Femur (tissue), 1 donor: ENCODE measurements at places on chromosomes 1 and 21.

- peak; percentile 67 for DNase-seq
Measured at GRCh38 chr1:156625436-156626078, 6.3 kb downstream of the HAPLN2 start.

DNA sequence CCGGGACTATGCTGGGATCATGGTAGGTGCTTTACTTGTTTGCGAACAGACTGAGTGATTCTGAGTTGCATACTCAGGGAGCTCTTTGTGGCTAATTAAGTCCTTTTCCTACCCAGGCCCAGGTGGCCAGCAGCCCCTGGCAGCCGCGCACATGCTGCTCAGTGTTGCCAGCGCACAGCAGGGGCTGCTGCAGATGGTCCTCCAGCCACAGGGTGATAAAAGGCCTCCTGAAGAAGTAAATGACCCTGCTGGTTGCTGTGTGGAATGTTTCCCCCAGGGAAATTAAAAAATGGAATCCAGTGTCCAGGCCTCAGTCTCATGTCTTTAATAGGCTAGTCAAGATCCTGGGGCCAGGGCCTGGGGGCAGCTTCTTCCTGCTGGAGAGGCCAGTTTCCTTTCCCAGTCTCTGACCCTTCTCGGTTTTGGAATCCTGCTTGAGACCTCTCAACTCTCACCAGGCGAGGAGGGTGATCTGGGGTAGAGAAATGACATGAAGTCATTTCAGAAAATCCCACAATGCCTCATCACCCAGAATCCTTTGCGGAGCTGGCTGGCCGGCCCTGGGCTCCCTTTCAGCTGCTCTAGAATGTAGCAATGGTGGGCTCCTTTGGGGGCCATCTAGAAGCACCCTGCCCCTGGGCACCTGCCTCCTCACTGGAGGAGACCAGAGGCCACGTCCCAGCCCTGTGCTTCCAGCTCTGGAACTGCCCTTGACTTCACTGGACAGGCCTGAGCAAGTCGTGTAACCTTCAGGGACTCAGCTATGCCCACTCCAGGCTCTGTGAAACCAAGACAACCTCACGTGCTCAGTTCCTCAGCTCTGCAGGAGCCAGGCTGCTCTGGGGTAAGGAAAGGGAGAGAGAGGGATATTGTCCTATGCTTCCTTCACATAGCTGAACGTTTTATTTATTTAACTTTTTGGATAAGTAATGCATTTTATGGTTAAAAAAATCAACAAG is 131.4 kb downstream of the MRPS6 start:
- no peak for DNase-seq

- no peak for DNase-seq
Measured at GRCh38 chr1:228276901-228277490, 69.2 kb downstream of the OBSCN start.

DNA sequence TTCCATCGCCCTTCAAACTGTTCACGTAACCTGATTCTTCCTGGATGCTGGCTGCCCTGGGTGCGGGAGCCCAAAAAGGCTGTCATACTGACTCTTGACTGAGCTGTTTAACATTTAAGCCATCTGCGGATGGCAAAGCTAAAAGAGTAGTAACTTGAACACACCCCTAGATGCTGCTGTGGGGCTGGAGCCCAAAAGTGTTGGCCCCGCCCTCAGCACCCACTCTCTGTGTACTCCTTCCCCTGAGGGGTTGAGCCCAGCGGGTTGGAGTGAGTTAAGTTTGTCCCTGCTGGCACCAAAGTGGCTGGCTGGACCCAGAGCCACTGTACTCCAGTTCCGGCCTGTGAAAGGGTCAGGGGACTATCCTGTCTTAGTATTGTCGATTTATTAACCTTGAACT is 640.6 kb downstream of the PTPRU start:
- DNase-seq, result no peak

DNA sequence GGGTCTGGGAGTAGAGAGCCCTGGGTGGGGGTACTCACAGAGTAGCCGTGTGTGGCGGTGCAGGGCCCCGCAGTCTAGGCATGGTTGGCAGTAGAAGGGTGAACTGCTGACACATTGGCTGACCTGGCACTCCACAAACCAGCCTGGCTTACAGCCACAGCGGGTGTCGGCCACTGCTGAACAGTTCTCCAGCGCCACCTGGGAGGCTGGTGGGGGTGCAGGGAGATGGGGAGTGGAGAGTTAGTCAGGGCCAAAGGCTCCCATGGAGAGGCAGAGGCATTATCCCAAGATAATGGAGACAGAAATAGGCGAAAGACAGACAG is 1.5 kb downstream of the TNFRSF25 start:
- DNase-seq, result no peak

DNA sequence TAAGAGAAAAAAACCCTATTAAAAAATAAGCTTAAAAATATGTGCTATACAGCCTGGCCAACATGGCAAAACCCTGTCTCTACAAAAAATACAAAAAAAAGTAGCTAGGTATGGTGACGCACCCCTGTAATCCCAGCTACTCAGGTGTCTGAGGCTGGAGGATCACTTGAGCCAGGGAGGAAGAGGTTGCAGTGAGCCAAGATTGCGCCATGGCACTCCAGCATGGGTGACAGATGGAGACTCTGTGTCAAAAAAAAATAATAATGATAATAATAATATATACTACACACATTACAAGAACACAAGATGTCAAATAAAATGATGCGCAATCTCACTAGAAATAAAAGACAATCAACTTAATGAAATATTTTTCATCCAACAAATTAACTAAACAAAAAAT is 22.9 kb downstream of the NRDC start:
- DNase-seq, result no peak

DNA sequence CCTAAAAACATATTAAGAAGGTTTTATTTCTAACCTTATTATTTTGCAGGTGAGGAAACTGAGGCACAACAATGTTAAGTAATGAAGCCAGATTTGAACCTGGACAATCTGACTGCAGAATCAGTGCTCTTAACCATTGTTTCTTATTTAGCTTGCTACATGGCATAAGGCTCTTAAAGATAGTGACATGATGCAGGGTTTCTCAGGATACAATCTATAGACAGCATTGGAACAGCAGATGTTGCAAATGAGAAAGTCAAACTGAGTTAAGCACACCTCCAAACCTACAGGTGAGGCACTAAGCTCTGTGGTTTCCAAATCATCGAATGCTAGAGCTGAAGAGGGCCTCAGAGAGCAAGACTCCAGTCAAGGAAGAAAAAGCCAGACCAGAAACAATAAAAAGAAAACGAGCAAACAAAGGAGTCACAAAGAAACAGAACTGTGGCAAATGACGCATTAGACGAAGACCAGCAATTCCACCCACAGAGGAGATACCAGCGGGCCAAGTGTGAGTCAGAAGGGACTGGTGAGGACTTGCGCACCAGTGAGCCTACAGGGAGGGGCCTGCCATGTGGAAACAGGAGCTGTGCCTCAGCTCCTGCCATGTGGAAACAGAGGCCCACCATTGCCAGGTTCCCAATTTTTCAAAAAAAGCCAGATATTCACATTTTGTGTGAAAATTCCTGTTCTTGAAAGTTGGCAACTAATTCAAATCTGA is 14.4 kb downstream of the CD58 start:
- no peak for DNase-seq

GRCh38 chr1:86156566-86157455 is at the start of gene COL24A1:
COL24A1 (minus strand) TSS chr1:86156772; CDS start chr1:86156396, 376 bp downstream.
- DNase-seq, result peak; percentile 88

GRCh38 chr1:43389326-43390313 is at the start of the genes MED8 and SZT2:
MED8 (minus strand) TSS chr1:43389800; CDS start chr1:43389764, 36 bp downstream.
SZT2 (plus strand) TSS chr1:43389899; CDS start chr1:43389969, 70 bp downstream.
- DNase-seq, result peak; percentile 97

DNA sequence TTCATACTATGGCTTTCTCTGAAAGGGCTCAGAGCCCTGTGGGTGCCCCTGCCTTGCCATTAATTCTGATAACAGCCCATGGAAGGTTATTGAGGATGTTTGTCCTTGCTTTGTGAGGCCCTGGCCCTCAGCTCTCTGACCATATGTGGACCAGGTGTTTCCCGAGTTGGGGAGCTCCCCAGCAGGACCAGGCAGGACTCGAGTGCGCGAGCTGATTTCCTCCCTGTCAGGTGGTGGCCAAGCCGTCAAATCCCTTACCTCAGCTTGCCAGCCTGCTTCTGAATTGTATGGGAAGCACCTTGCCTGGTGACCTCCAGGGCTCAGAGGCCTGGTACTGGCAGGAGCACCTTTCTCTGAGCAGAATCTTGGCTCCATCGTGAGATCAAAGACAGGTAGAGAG is 17.9 kb upstream of the SDE2 start:
- DNase-seq, result no peak

- no peak for DNase-seq
Measured at GRCh38 chr1:213531369-213532310, 456.1 kb upstream of the PROX1 start.

GRCh38 chr1:59901770-59902388 is 24.7 kb downstream of the CYP2J2 start:
- DNase-seq, result no peak

DNA sequence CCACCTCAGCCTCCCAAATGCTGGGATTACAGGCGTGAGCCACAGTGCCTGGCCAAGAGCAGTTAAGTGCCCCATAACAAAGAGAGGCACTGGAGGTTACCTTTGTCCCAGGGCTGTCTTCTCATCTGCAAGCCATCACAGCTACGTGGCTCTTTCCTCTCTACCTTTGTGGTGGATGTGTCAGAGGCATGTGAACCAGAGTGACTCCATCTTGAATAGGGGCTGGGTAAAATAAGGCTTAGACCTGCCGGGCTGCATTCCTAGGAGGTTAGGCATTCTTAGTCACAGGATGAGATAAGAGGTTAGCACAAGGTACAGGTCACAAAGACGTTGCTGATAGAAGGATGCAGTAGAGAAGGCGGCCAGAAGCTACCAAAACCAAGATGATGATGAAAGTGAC is 59.4 kb upstream of the POU2F1 start:
- no peak for DNase-seq

DNA sequence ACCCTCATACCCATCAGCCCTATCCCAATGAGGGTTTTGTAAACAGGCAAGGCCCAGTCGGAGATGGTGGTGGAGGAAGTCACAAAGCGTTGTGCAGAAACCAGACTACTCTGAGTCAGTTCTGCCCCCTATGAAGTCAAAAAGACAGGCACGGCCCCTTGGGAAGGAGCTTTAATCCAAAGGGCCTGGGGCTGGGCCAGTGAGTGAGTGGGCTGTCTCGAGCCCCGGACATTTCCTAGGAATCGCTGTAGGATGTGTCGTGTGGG is 442 bp upstream of the AHCYL1 start:
- DNase-seq, result no peak

- DNase-seq, result no peak
Measured at GRCh38 chr1:186473047-186473446, 12.1 kb upstream of the PDC start.

DNA sequence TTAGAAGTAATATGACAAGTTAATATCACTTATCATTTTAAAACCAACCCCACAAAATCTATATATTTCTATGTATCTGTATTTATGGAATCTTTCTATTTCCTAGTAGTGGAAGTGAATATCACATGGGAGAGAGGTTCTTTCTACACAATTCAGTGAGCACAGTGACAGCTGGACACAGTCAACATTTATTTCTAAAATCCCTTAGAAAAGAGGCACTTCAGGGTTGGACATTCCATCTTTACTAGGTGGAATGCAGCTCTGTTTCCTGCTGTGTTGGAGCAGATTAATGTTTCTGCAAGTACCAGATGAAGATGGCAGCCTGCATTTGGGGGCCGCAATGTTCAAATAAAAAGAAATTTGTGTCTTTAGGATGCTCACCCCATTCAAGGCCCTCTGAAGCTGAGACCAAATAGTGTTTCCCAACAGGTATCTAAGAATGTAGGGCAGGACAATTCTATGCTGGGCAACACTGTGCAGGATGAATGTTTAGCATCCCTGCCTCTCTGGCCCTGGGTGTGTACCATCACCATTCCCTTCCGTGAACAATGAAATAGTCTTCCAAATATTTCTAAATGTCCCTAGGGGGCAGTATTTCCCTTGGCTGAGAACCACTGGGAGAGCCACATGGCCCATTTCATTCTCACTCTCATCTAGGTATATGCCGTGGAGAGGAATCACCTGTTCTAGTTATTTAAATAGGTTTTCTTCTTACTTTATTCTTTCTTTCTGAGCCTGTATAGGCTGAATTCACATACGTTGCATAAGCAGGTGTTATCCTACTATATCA is 394.8 kb downstream of the PRDM2 start:
- DNase-seq, result no peak

- DNase-seq, result no peak
Measured at GRCh38 chr1:183289051-183289496, 103.0 kb downstream of the LAMC2 start.

- DNase-seq, result no peak
Measured at GRCh38 chr1:214303141-214303930, 22.4 kb downstream of the SMYD2 start.

- DNase-seq, result no peak
Measured at GRCh38 chr1:21277180-21277579, 13.1 kb downstream of the ECE1 start.

- no peak for DNase-seq
Measured at GRCh38 chr1:24141311-24141997, 1.5 kb downstream of the IL22RA1 start.

- no peak for DNase-seq
Measured at GRCh38 chr1:96313216-96313615, 408.4 kb upstream of the PTBP2 start.

- DNase-seq, result no peak
Measured at GRCh38 chr1:114238053-114238452, 84.4 kb upstream of the SYT6 start.
